NCI-H1930 (cell line): ENCODE measurements at places on chromosomes 6 and 20.

GRCh38 chr6:33604941-33605854 lies 15.9 kb upstream of the ITPR3 start:
- DNase-seq, result no peak

DNA sequence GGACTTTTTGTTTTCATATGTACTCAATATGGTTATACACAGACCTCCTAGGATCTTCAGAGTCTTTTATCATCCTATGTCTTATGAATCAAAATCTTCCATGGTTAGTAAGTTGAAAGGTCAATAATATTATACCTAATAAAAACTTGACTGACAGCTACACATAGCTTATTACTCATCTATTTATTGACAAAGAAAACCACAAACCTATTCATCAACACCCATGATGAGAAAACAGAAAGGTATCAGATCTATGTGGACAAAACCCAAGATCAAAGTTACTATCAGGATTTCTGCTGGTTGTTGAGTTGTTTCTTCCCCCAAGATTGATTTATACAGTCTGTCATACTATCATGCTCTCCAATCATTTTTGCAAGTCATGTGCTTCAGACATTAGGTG lies 460.1 kb upstream of the MANEA start:
- DNase-seq, result no peak

DNA sequence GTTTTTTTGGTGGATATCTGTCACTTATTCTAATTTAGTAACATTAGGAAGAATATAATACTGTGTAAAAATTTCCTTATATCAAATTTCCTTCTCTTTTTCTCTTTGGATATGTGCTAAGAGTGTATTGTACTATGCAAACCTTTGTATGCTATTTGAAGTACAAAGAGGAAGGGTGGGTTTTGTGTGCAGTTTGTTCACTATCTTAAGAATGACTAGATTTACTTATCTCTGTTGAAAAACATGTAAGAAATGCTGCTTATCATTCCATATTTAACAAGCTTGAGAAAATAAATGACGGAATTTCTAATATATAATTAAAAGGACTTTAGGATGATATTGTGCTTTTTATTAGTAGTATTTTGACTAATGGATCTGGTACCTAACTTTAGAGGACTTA lies 13.1 kb downstream of the CD2AP start:
- no peak for DNase-seq

GRCh38 chr6:102848796-102849195 lies 1455.3 kb downstream of the GRIK2 start:
- DNase-seq, result no peak

GRCh38 chr20:64049878-64050260 lies 430 bp upstream of the SOX18 start:
- DNase-seq, result no peak

DNA sequence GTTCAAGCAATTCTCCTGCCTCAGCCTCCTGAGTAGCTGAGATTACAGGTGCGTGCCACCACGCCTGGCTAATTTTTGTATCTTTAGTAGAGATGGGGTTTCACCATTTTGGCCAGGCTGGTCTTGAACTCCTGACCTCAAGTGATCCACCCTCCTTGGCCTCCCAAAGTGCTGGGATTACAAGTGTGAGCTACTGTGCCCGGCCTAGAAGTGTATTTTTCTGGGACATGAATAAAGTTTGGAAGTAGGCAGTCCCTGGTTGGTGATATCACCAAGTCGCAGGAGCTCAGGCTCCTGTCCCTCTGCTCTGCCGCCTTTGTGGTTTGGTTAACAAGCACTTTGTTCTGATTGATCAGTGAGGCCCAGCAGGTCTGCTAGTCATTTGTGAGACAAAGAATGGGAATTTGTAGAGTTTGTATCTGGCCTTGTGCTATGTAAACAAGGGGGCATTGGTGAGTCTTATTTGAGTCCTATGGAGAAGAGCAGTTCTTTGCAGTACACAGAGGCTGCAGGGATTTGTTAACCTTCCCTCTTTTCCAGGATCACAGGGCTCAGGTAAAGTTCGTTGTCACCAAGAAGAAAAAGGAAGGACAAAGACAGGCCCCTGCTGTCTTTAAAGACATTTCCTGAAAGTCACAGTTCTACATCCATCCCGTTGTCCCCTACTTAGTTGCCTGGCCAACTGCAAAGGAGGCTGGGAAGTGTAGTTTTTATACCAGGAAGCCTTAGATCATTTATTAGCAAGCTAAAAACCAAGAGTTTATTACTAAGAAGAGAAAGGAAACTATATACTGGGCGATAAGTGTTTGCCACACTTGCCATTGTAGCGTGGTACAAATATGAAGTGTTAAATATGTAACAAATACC lies 13.1 kb downstream of the MTHFD1L start:
- DNase-seq, result no peak

DNA sequence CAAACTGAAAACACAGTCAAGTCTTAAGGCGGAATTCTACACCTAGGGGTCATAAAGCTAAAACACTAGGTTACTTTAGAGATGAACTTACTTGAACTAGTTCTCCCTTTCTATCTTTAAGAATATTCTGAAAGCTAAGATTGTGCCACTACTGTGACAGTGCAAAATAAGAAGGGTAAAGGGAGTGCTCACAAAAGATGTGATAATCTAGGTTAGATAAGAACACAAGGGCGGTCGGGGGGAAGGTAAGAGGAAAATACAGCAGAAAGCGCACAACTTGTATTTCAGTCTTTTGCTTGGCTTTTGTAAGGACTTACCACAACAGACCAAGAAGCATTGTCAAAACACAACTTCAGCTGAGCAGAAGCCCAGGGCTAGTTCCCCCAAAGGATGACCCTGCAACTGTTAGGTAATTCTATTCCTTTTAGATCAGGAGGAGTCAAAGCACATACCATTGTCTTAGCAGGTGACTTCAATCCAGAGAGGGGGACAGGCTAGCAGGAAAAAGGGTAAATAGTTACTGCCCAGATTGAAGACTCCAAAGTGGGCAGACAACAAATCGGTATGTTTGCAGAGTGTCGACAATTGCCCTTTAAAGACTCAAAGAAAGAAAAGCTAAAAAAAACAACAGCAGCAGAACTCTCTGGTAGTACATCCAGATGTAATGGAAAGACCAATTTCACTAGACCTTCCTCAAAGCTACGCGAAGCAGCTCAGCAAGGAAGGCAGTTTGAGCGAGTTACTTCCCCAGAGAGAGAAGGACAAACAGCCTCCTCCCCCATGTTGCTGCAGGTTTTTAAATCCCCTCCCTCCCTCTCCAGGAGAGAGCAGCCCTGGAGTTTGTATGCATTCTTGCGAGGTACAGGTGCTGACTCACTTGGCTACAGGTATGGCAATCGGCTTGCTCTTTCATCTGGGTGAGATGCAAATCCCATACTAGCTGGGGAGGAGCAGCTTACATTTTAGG lies 59.0 kb downstream of the RIPOR2 start:
- no peak for DNase-seq

- DNase-seq, result no peak
Measured at GRCh38 chr6:106446287-106446885, 85.9 kb downstream of the CRYBG1 start.

- no peak for DNase-seq
Measured at GRCh38 chr6:21137700-21138335, 455.7 kb upstream of the SOX4 start.

DNA sequence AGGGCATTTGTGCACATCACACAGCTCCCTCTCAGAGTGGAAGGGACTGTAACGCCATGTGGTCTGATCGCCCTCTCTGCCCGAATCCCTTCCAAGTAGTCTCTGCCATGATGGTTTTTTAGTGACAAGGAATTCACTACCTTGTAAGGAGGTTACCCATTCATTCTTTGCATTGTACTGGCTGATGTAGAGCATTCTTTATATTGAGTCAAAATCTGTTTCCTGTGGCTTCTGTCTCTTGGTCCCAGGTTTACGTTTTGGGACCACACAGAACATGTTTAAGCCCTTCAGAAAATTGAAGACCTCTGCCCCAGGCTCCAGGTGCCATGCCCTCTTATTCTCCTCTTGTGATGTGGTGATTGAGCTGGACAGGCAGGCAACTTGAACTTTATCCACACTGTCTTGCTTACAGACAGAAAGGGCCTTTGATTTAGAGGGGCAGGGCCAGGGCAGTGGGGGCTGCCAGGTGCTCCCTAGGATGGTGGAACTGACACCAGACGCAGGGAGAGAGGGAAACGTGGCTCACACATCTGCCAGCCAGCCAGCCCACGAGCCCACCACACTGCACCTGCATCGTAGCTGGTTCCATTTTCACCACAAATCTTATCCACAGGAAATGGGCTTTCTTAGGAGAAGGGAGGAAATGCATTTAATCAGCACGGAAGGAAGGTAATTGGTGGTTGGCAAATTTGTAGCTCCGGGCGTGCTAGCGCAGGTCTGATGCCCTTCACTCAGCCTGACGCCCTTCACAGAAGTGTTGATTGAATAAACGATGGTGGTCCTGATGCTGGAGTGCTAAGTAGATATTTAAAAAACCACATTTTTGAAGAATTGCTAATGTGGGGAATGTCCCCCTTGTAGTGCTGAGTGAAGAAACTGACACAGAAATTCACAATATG lies 78.2 kb downstream of the TCP11 start:
- DNase-seq, result no peak

GRCh38 chr6:141033101-141033500 lies 1099.6 kb upstream of the GJE1 start:
- DNase-seq, result no peak

- no peak for DNase-seq
Measured at GRCh38 chr20:45779011-45779915, 12.4 kb downstream of the WFDC3 start.

DNA sequence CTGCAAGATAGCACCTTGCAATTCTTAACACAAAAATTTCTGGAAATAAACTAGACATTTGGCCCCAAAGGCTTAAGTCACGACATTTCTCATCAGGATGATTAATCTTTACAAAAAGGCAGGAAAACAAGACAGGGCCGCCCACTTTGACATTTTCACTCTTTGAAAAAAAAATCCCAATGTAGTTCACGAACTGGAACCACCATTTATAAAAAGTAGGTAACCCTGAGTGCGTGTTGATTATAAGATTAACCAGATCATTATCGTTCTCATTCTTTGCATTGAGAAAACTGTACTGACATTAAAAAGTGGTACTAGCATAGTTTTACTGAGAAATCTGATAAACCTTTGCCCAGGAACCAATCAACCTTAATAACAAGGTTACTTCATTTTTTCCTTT lies 108.8 kb downstream of the HUS1B start:
- no peak for DNase-seq

GRCh38 chr6:144232832-144233230 lies 52.3 kb upstream of the UTRN start:
- DNase-seq, result no peak

DNA sequence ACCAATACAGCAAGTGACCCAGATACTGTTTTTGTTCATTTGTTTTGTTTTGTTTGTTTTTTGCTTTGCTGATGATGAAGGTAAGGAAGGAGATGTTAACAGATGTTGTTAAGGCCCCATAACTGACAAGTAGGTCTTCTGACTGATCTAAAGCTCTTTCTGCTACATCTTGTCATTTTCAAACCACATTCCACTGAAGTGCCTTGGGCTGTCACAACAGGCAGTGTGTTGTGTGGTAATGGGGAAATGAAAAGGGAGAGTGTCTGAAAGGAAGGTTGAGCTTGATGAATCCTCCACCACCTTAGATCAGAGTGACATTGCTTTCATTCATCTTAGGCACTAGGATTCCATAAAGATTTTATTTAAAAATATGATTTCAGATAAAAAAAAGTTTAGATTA lies 479.4 kb upstream of the SYNCRIP start:
- DNase-seq, result no peak

DNA sequence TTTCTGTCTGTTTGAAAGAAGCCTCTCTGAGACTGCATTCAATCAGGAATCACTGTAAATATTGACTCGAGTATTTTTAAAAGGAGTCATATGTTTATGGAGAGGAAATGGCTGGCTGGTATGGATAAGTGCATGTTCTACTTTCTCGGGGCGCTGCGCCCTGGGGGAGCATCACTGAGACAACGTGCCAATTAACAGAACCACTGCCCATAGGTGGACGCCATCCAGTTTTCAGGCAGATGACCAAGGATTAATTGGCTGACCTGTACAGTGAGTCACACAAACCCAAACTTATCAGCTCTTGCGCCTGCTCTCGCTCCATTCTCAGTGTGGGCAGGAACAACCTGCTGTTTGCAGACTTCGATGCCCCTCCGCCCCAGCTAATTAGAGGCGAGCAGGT lies 571.2 kb downstream of the QKI start:
- DNase-seq, result no peak

DNA sequence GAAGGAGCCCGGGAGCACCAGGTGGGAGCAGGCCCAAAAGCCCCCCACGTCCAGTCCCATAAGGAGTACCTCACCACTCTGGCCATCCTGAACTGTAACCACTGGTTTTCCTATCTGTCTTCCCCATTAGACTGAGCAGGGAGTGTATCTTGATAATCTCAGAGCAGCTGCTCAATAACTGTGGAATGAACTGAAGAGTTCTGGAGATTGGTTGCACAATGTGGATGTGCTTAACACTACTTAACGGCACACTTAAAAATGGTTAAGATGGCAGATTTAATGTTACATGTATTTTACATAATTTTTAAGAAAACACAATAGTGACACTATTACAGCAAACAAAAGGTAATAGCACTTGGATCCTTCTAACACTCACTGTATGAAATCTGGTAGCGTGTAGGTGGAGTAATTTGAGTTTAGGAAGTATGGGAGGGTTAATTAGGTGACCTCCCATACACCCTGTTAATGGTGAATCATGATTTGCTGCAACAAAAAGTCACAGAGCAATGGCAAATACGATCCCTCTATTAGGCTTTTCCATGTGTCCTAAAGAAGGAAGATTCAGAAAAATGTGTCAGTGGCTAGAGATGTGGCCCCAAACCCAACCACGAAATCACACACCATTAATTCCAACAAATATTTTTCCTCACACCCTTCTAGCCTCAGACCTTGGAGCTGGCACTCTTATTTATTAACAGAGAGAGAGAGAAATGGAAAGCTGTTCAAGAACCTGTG lies 18.4 kb downstream of the TRAM2 start:
- DNase-seq, result no peak

GRCh38 chr6:14718861-14719260 lies 527.0 kb upstream of the JARID2 start:
- DNase-seq, result no peak

DNA sequence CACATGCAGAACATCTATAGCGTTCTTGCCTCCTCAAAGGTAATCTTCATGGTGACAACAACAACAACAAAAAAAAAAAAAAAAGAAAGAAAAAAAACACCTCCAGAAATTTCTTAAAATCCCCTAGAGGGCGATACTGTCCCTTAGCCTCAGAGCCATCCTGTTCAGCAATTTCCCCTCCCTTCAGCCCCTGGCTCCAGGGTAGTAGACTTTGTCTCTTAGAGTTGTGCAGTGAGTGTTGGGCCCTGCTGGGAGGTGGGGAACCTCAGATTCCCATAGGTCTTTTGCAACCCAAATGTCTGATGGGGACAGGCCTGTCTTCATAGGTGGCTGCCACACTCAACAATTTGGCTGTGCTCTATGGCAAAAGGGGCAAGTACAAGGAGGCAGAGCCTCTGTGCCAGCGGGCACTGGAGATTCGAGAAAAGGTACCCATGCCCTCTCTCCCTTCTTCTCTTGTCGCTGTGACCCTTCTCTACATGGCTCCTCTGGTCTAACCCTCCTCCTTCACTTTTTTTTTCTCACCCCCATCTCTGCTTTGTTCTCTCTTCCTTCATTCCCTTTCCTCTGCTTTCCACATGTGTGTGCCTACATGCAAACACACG lies 6.0 kb upstream of the PTK7 start:
- DNase-seq, result no peak

GRCh38 chr6:111113336-111114086 lies 26.2 kb downstream of the SLC16A10 start:
- DNase-seq, result no peak

GRCh38 chr6:7194657-7195056 lies 86.9 kb downstream of the RREB1 start:
- no peak for DNase-seq

- DNase-seq, result no peak
Measured at GRCh38 chr6:10598084-10598960, 77.2 kb downstream of the GCNT2 start.
